Activated CD8-positive, alpha-beta memory T cell treated with anti-CD3 and anti-CD28 coated beads for 48 hours (primary cell): ENCODE measurements at places on chromosomes 5 and 9.

DNA sequence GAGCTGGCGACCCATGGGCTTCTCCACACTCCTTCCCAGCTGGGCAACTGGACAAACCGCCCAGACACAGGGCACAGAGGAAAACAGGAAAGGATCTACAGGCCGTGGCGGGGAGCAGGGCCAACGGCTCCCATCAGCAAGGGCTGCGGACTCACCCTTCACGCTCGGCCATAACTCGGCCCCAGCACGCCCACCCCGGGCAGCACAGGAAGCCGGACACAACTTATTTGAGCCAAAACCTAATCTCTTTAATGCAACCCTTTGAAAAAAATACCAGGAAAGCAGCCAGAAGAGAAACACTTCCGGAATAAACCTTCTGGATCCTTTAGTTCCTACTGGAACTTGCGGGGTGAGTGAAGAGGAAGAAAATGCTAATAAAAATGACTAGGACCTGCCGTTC, 59.9 kb downstream of the VAV2 start:
- no peak for DNase-seq

DNA sequence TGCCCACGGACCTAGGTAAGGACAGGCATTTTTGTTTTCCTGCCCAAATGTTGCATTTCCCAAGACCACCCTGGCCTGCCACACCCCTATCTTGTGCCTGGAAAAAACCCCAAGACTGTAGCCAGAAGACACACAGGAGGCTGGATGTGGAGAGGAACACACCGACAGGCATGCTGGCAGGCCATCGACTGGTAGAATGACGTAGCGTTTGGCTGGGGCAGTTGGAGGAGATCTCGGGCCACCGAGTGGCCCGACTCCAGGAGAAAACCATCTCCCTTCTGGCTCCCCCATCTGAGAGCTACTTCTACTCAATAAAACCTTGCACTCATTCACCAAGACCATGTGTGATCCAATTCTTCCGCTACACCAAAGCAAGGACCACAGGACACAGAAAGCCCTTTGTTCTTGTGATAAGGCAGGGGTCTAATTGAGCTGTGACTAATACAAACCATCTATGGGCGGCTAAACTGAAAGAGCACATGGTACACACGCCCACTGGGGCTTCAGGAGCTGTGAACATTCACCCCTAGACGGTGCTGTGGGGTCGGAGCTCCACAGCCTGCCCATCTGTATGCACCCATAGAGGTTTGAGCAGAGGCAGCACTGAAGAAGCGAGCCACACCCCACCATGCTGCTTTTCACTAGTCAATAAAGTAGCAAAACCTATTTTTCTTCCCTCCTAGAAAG, 38.9 kb upstream of the N4BP3 start:
- no peak for DNase-seq

DNA sequence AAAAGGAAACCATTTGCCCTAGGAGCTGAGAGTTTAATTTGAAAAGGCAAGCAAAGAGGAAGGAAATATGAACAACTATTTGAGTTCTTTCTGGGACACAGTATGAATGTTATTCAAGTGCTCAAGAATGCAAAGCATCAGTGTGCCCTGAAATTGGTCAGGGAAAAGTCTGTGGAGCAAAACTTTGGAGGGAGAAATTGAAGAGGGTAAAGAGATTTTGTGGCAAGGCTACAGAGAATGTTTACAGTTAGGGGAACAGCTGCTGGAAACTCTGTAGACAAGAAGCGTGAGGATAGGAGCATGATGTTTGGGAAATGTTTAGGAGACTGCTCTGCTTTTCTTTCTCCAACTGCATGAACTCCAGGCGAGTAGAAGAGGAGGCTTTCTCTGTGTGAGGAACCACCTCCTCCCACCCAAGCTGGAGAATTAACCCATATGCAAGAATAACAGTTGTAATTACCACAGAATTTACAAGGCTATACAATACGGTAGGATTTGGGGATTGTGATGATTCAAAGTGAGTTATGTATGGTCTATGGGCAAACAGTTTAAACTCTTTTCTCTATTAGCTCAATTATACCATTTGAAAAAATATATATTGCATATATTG, 75.4 kb upstream of the IL7R start:
- DNase-seq: no peak

DNA sequence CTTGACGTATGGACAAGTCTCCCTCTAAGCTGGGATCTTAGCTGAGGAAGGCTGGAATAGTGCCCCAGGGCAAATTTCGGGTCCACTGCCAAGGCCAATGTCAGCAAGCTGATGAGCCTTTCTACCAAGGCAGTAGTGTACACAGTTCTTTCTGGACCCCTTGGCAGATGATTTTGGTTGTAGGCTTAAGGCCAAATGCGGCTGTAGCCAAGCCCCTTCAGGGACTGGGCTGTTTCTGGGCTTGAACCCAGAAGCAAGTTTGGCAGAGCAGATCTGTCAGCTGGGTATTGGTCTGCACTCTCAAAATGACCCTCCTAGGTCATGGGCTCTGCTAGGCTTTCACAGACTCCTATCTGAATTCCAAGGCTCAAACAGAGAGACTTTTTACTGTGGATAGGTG, 121.6 kb downstream of the ADAMTSL1 start:
- no peak for DNase-seq

- DNase-seq: no peak
Measured at GRCh38 chr5:10317825-10318682, 10.4 kb upstream of the CMBL start.

GRCh38 chr5:88188458-88189132, 80.0 kb downstream of the TMEM161B start:
- no peak for DNase-seq

GRCh38 chr5:131214609-131215227, 44.0 kb downstream of the LYRM7 start:
- no peak for DNase-seq

- DNase-seq: no peak
Measured at GRCh38 chr5:143161885-143162540, 241.5 kb downstream of the NR3C1 start.

DNA sequence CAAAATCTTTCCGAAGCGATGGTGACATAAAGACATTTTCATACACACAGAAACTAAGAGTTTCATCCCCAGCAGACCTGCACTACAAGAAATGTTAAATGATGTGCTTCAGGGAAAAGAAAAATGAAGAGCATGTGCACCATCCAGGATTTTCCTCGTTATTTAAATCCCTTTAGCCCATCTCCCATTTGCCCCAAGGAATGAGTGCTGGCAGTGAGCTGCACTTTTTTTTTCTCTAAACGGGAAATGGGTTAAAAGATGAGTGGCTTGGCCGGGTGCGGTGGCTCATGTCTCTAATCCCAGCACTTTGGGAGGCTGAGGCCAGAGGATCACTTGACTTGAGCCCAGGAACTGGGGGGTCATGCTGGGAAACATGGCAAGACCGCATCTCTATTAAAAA, 6.8 kb upstream of the LRRC14B start:
- no peak for DNase-seq
